ENCODE measurements at places on chromosomes 5 and 9. TPM values are rescaled to one million over a fixed set of nuclear protein-coding genes. Genes with fewer than 3 reads are reported as not detected.

Gene WNK2
- total RNA-seq, result 0.04 TPM

Gene TAF1L
- not detected for total RNA-seq

Gene ZNF366
- total RNA-seq, result not detected

Gene TAS2R1
- not detected for total RNA-seq

Gene C5orf52
- total RNA-seq, result not detected

Gene OBP2B
- not detected for total RNA-seq

Gene ALG2
- 32.1 TPM for total RNA-seq

Gene PCDHGA12
- total RNA-seq, result 3.5 TPM

Gene FOXD4L6
- total RNA-seq, result not detected

Gene IL4
- not detected for total RNA-seq

Gene COL15A1
- total RNA-seq, result not detected
